Bone marrow (tissue), 2 donors: ENCODE measurements at places on chromosomes 7 and 10.
A peak's percentile ranks its signal among the peaks of the same experiment; 100 is the strongest.

DNA sequence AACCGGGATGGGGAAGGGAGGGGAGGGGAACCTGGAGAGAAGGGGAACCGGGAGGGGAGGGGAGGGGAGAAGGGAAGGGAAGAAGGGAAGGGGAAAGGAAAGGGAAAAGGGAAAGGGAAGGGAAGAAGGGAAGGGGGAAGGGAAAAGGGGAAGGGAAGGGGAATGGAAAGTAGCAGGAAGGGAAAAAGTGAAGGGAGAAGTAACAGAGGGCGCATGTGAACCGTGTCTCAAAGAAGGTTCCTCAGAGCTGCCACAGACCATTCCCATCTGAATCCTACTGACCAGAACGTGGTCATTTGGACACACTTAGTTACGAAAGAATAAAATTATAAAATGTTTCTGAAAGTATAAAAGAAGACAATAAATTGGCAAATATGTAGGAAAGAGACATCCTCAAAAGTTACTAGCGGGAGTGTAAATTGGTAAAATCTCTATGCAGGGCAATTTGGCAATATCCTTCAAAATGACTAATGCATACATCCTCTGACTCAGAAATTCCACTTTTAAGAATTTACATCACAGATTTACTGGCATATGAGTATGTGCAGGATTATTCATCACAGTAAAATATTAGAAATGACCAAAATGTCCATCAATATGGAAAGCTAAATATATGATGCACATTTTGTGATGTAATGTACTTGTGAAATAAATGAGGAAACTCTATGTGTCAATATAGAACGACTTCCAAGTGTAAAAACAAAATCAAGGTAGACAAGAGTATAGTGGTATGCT, 12.9 kb downstream of the C10orf67 start:
- no peak for DNase-seq

DNA sequence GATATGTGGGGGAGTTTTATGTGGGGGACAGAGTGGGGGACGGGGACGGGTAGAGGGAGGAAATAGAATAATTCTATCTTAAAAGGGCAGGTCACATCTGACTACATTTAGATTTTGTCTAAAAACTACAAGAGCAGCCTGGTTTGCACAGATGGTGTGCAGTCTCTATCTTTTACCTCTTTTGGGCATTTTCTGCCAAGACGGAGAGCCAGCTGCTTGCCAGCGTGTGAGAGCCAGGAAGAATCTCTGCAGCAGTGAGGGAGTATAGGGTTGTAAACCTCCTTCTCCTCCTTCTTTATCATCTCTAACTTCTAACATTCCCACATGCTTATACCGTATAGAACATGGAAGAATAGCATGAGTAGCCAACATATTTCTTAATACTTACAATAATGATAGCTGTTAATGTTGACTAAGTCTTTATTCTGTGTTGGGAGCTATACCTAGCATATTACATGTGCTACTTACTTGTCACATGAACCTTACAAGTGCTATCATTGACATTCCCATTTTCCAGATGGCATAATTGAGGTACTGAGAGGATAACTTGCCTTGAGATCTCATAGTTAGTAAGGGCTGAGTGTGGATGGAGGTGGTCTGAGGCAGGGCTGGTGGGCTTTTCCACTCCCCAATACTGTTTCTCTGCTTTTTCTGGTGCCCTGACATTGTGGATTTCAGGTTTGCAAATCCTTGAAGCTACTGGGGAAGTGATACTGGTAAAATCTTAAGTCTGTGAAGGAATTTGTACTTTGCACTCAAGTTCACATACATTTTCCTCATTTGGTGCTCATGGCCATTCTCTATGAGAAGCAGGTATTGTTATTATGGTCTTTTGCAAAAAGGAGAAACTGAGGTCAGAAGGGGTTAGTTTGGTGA, 1.1 kb downstream of the ENTPD1 start:
- DNase-seq = no peak

DNA sequence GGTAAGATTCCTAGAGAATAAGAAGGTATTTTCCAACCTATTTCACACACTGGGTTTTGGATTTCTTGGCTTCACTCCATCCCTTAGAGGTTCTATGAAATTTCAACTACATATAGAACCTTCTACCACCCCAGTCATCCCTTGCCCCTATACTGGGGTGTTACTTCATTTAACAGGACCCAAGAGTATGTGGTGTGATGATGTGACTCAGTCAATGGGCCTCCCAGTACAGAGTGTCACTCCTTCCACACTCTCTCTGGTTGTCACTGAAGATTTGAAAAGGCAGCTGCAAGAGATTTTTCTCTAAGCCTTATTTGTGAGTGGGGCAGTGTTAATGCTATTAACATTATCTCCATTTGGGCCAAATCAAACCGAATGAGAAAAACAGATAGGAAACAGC, 33.5 kb downstream of the FGFBP3 start:
- DNase-seq = no peak

GRCh38 chr7:34307540-34307939, 350.5 kb upstream of the NPSR1 start:
- no peak for DNase-seq

GRCh38 chr7:4325732-4326131, 356.4 kb upstream of the FOXK1 start:
- DNase-seq = no peak

- DNase-seq = peak; percentile 89
Measured at GRCh38 chr7:47474937-47475879, 106.7 kb downstream of the TNS3 start.

- no peak for DNase-seq
Measured at GRCh38 chr7:3673524-3673923, 372.5 kb downstream of the SDK1 start.

GRCh38 chr10:99534939-99535763, 2.4 kb downstream of the NKX2-3 start:
- DNase-seq = peak; percentile 77

- DNase-seq = no peak
Measured at GRCh38 chr10:84172467-84173356, 889 bp upstream of the GPR15LG start.

GRCh38 chr10:43294892-43295291, 28.0 kb upstream of the RASGEF1A start:
- no peak for DNase-seq

- DNase-seq = no peak
Measured at GRCh38 chr10:76695069-76695468, 942.5 kb downstream of the KCNMA1 start.

GRCh38 chr10:102068216-102068615, 3.1 kb downstream of the HPS6 start:
- DNase-seq = no peak

- DNase-seq = no peak
Measured at GRCh38 chr7:94813917-94814316, 93.5 kb upstream of the PPP1R9A start.

- DNase-seq = no peak
Measured at GRCh38 chr7:95209276-95209675, 115.1 kb downstream of the PON1 start.

DNA sequence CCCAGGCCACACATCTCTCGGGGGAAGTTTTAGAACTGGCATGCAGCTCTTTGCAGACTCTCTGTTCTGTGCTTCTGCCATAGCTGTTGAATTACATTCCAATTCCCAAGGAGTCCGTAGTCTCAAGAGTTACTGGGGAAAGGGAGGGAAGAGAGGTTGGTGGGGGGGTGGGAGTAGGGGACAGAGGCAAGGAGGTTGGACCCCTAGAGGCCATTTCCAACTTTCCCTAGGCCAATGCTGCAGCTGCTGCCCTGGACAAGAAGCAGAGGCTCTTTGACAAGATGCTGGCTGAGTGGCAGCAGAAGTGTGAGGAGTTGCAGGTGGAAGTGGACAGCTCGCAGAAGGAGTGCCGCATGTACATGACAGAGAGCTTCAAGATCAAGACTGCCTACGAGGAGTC, 23.8 kb downstream of the MYH16 start:
- DNase-seq = no peak

GRCh38 chr10:71697938-71698709, 21.5 kb downstream of the C10orf105 start:
- no peak for DNase-seq

GRCh38 chr7:29337546-29338116, 143.1 kb downstream of the CHN2 start:
- DNase-seq = no peak

GRCh38 chr7:93029056-93029455, 88.7 kb downstream of the SAMD9 start:
- no peak for DNase-seq

DNA sequence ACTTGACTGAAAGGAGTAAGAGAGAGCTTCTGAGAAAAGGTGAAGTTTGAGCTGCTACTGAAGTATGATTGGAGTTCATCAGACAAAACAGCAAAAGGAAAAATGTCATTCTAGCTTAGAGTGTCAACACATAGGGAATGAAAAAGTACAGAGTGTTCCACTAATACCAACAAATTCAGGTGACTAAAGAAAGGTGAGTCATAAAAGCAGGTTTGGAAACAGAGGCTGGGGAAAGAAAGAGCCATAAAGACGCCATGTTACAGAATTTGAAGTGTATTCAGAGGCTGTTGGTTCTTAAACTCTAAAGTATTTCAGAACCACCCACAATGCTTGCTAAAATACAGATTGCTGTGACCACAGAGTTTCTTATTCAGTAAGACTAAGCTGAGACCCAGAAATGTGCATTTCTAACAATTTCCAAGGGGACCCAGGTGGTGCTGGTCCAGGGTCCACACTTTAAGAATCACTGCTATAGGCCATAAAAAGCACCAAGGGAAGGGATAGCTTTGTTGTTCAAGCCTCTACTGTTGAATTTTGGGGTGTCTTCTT, 143.1 kb downstream of the ELAPOR2 start:
- no peak for DNase-seq

- DNase-seq = no peak
Measured at GRCh38 chr10:102537367-102537766, 33.6 kb downstream of the SUFU start.

DNA sequence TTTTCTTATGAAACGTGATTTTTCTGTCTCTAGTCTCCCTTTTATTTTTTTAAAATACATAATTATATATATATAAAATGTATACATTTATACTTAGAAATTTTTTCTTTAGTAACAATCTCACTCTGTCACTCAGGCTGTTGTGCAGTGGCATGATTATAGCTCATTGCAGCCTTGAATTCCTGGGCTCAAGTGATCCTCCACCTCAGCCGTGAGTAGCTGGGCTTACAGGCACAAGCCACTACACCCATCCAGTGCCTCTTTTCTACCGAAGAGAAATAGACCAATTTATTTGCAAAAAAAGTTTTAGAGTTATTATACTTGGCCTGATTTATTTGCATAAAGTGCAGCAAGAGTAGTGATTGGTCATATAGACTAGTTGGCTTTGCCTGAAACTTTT, 72.2 kb downstream of the MAPK8 start:
- DNase-seq = no peak

GRCh38 chr7:101629171-101629570, at the start of gene MYL10:
TSS of gene MYL10 (minus strand) at chr7:101629296. CDS start at chr7:101629118, 178 bp downstream.
- no peak for DNase-seq

DNA sequence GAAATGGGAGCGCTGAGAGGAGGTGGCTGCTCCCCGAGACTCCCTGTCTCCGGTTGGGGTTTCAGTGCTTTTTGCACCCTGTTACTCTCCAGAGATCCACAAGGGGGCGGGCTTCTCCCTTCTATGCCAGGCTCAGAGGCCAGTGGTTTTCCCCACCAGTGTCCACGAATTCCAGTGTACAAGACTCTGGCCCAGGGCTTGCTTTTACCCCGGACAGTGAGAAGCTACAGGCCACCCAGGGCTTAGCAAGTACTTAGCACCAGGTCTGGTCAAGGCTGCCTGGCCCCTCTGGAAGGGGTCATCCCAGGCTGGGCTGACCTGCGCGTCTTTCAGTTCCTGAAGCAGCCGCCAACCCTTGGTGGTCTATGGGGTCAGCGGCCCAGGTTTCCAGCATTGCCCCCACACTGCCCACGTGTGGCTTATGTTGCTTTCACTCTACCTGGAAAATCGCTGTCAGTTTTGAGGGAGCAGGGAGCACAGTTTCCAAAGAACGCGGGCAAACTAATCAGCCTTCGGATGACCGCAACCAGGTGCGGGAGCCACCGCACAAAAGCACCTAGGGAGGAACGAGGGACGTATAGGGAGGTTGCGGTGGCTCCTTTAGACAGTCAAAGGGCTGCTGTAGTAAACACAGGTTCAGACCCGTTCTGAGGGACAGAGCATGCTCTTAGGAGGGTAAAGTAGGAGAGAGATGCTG, 6.8 kb downstream of the CYP26A1 start:
- DNase-seq = peak; percentile 12
